ENCODE measurements at places on chromosomes 7 and 10.

DNA sequence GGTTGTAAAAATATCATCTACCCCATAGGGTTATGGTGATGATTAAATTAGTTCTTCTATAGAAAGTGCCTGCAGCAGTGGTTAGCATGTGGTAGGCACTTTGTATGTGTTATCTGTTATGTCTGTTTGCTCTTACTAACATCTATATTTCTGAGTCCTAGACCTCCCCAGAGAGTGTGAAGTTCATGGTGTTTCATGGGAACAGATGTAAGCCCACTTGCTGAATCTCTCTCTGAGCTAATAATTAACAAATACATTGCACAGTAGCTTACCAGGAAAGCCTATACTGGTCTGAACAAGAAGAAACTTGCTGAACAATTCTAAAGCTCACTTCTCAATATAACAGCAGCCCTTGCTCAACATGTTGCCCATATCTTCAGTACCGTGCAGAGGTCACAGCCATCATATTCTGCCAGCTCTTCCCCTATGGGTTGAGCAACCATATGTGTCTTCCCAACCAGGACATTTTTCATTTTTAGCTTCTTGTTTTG lies 100.1 kb downstream of the NPSR1 start:
- no peak for DNase-seq

GRCh38 chr10:24553051-24553612 lies 170.6 kb downstream of the ARHGAP21 start:
- no peak for DNase-seq

DNA sequence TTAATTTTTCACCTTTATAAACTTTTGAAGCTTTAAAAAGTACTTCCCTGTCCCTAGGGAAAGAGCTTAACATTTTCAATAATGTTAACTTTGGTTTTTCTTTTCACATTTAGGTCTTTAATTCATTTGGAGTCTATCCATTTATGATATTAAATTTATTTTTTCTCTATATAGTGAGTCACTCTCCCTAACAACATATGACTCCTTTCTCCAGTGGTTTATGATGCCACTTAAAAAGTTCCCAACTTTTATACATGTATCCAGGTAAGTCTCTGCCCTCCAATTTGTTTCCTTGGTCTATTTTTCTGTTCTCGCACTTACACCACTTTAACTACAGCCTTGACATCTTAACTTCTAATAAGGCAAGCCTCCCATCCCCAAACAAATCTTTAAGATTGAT lies 3.5 kb downstream of the CACUL1 start:
- DNase-seq, result no peak

DNA sequence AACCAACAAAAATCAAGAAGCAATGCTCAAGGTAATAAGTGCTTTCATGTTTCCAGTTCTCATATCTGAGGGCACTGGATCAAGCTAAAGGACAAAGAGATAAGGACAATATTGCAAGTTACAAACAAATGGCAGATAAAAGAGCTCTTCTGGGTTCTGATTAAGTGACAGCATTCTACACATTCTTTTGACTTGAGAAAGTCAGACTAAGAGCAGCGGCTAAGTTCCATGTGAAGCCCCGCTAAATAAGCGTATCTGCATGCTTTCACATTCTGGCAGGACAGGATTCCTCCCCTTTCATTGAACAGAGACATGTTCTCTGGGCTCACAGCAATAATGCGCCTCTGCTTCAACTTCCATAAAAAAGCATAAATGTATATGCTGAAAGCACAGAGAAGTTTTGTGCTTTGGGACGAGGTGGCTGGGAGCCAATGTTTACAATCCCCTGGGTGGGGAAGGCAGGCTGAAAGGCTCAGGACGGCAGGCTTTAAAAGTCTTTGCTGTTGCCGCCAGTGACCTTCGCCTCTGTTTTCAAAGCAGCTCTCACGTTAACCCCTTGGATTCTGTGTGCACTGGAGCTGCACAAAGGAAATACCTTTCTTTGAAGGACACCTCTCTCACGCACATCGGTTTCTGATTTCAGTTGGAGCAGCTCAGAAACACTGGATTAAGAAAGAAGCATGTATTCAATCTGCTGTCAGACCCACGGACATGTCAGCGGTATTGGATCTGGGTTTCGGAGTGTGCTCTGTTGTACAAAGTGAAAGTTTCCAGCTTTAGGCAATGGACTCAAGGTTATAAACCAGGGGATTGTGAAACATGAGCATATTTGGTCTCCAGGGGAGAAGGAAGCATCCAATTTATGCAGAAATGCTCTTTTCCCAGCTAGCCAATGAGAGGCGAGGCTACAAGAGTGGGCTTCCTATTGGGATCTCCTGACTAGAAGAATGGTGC lies 105.4 kb upstream of the FAM133B start:
- no peak for DNase-seq

- peak; percentile 64 for DNase-seq
Observed at GRCh38 chr10:79178614-79179163, 109.9 kb downstream of the ZMIZ1 start.

- no peak for DNase-seq
Observed at GRCh38 chr10:43196981-43197833, 59.0 kb downstream of the CSGALNACT2 start.

- DNase-seq, result no peak
Observed at GRCh38 chr10:119715628-119716505, 10.0 kb upstream of the INPP5F start.

DNA sequence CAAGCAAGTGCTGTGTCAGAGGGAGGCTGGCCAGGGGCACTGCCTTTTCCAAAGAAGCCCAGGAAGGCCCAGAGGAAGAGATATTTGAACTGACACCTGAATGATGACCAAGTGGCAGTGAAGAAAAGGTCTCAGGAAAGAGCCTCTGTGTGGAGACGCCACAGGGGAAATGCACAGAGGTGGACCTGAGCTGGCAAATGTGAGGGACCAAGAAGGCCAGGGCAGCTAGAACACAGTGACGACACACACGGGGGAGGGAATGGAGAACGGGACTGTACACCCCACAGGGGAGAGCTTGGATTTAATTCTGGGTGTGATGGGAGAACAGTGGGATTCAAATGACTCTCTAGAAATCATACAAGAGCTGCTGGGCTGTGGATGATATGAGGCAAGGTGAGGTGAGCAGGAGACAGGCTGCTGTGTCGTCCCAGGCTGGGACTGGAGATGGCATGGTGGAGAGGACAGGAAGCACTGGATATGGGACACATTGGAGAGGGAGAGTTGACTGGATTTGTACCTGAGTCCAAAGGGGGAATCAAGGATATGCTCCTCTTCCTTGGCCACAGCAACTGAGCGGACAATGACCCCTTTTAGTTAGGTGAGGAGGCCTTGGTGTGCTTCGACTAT lies 84.2 kb upstream of the DDC start:
- no peak for DNase-seq
